Substantia nigra (tissue), 51 donors: ENCODE measurements at places on chromosomes 7 and 10.

DNA sequence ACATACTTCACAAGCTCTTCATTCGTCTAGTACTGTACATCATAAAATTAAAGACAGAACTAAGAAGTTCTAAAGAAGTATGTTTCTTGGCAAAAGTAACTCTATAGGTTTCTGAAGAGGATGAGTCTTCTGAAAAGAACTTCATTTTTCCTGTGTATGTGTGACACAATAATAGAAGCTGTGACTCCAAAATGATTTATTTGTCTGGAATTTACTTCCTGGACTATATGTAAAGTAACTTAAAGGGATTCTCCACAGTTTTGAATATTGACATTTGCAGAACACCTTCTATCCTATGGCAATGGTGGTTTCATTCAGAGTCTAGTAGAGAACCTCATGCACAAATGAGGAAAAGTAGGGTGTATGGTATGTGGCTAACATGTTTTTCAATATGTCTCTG lies 19.8 kb upstream of the CLDN12 start:
- DNase-seq = no peak

DNA sequence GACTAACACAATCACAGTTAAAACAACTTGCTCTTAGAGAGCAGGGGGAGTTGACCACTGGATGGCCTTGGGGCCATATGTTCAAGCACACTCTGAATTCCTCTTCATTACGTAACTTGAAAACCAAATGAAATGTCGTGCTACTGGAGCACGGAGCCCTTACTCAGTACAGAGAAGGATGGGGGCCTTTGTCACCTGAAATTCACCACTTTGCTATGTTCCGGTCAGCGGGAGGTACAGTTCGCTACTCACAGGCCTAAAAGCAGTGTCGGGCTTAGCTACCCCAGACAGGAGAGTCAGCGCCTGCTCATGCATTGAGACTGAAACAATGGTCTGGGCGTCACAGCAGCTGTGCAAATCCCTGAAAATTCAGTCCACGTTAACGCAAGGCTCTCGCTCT lies 39.6 kb downstream of the GLI3 start:
- no peak for DNase-seq

- no peak for DNase-seq
Observed at GRCh38 chr7:3067606-3068380, 24.1 kb upstream of the CARD11 start.

- DNase-seq = no peak
Observed at GRCh38 chr7:142405122-142405765, 147.4 kb upstream of the PRSS58 start.

- no peak for DNase-seq
Observed at GRCh38 chr7:18566205-18566604, 70.7 kb downstream of the HDAC9 start.

DNA sequence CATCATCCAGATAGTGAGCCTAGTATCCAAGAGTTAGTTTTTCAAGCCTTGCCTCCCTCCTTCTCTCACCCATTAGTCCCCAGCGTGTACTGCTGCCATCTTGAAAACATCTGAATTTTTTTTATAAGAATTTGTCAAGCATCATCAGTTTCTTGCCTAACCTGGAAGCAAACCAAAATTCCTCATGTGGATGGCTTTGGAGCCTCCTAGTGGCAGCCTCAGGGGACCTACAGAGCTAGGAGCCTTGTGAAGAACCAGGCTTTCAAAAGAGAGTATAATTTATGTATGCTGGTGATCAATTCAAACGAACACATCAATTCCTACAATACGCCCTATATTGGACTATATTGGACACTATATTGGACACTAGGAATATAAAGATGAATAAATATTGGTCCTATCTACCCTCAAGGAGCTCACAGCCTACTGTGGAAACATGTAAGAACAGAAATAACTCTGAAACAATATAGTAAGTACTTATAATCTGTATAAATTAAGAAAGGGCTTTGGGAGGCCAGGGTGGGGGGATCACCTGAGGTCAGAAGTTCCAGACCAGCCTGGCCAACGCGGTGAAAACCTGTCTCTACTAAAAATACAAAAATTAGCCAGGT lies 63.4 kb downstream of the HPSE2 start:
- peak; percentile 20 for DNase-seq
